ENCODE measurements at places on chromosomes 16 and 17.

GRCh38 chr17:75899353-75899752 is 2.6 kb upstream of the TRIM65 start:
- DNase-seq: no peak

DNA sequence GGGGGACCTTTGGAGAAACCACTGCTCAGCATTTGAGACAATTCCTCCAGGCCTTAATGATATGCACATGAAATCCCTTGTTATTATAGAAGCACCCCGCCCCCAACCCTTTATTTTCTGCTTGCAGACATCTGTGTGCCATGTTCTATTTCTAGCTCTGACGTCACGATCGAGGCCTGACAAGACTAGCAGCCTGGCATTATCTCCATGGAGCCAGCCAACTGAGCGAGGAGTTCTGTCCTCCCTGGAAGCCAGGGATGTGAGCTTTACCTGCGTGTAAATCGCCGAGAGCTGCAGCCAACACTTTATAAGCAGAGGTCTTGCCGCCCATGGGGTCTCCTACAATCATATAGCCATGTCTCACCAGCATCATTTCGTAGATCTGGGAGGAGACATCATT is 116.9 kb downstream of the DNAH3 start:
- no peak for DNase-seq

GRCh38 chr17:8946476-8946875 is 19.0 kb downstream of the PIK3R5 start:
- DNase-seq: no peak

DNA sequence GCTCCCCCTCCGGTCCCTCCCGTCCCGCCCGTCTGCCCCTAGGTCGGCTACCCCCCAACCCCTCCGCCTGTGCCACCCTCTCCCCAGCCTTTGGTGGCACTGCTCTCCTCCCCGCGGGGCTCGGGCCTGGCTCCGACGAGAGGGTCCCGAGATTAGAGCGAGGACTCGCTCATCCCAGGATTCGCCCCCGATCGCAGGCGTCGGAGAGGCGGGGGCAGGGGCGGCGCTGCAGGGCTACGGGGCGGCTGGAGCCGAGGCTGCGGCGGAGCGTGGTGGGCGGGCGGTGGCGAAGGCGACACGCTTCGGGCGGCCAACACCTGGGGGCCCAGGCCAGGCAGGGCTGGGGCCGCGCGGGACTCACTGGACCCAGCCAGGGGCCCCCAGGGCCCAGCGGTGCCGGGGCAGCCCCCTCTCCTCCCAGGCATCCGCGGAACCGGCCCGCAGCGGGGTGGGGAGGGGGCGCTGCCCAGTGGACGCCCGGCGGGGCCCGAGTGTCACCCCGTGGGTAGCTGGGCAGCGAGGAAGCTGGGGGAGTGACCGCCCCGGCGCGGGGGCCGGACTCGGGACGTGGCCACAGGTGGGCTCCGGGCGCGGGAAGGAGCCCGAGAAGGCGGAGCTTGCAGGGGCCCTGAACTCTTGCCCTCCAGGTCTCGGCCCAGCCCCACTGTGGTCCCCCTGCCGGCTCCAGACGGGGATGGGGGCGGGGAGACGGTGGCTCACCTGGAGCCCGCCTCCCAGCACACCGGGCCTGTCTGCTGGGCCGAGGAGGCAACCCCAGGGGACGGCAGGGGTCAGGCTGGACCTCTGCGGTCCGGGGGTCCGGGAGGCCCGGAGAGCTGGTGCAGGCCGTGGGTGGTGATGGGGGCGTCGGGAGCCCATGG is 1.5 kb downstream of the MGAT5B start:
- DNase-seq: no peak

DNA sequence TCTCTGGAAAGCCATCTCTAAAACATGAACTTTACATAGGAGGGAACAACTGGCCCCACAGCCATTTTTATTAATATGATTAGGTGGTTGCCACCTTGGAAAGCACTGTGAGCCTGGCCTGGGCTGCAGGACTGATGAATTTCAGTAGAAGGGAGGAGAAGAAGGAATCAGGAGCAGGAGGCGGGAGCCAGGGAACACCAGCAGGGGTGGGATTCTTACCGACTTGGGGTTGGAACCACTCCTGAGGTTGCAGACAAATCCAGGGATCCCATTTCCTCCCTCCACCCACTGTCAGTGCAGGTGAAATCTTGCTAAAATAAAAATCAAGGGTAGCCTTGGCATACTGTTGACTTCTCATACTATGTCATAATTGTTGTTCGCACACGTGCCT is 16.9 kb upstream of the MAP3K14 start:
- DNase-seq: no peak

GRCh38 chr17:74981979-74982662 is 5.3 kb upstream of the CDR2L start:
- peak; percentile 57 for DNase-seq

- DNase-seq: no peak
Observed at GRCh38 chr16:9869776-9870175, 312.5 kb downstream of the GRIN2A start.

- DNase-seq: no peak
Observed at GRCh38 chr16:77555126-77555525, 120.3 kb upstream of the ADAMTS18 start.

DNA sequence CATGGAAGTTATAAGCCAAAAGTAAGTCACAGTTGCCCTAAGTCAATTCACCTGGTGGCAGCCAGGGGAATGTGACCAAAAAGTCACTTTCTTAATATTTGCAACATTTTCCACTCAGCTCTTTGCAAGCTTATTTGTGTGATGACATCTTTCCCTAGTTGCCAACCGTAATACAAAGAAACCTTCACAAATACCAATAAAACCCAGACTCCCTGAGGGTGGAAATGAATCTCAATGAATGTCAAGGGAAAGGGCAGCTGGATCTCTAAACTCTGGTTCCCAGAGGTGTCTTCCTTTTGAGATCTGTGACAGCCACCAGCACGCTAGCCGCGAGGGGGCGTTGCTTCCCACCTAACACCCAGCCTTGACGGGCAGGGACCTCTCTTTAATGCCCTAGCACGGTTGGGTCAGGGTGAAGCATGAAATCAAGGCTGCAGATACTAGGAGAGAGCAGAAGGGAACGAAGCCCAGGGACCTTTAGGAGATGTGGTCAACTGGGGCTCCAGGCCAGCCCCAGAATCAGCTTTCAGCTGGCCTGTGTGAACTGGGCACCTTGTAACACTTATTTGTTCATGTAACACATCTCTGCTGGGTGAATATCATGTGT is 82.2 kb downstream of the CMC2 start:
- DNase-seq: no peak

GRCh38 chr17:21379080-21379711 is 3.0 kb downstream of the KCNJ12 start:
- DNase-seq: no peak

DNA sequence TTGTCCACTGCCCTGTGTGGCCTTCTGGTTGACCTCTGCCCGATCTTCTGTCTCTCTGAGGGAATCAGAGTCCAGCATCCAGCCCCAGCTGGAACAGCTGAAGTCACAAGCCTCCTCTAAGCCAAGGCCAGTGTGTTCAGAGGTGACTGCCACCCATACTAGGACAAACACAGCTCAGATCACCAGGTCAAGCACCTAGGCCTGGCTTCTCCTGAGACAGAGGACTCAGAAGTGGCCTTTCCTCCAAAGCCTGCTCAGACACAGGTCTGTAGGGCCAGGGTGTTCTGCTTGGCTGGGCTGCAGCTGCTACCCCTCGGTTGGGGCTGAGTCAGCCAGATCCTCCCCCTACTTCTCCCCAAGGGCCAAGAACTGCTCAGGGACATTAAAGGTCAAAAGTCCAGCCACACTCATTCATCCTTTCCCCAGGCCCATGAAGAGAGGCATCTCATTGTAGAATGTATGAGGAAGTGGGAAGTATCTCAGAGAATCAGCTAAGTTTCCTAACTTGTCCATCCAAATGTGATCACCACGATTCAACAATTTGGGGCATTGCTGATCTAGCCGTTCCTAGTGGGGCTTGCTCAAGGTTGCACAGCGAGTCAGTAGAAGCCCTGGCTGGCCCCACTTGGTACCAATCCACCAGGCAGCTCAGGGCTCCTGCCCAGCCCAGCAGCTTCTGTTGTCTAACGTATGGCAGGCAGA is 7.6 kb downstream of the SLC46A1 start:
- DNase-seq: no peak

DNA sequence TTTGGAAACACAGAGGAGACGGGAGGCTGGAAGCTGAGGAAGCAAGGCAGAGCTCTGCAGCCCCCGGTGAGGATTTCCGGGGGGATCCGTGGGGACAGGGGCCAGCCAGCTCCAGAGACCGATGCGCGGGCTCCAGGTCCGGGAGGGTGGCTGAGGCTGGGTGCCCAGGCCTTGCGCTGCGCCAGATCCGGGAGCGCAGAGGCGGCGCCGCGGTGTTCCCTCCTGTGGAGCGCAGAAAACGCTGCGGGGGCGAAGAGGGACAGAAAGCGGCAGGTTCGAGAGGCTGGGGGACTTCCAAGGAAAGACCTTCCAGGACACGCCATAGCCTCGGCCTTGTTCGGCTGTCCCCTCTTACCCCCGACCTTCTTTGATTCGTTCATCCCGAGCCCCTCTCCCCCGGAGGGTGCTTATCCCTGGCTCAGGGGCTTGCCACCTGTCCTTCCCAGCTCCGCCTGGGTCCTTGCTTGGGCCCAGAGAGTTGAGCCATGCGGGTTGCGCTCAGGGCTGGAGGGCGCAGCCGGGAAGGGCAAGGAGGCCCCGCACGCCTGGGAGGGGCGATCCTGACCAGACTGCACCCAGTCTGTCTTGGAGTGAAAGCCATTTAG is 697 bp upstream of the SHISA9 start:
- DNase-seq: no peak

DNA sequence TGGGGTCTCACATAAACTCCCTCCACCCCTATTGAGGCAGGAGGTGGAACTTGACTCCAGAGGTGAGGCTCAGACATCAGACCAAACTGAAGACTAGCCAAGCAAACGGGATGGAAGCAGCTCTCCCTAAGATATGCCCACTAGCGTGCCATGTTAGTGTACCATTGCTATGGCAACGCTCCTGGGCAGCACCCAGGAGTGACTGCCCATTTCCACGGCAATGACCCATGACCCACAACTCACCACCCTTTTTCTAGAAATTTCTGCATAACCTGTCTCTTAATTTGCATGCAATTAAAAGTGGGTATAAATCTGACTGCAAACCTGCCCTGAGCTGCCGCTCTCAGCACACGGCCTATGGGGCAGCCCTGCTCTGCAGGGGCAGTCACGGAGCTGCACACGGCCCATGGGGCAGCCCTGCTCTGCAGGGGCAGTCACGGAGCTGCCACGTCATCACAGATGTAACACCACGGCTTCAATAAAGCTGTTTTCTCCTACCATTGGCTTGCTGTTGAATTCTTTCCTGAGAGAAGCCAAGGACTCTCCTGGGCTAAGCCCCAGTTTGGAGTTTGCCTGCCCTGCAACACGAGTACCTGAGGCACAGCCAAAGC is 164.3 kb downstream of the RBFOX3 start:
- DNase-seq: no peak

- peak; percentile 10 for DNase-seq
Observed at GRCh38 chr17:54900457-54901229, at the start of gene TOM1L1. TOM1L1 (plus strand) TSS chr17:54900852; CDS start chr17:54900866, 14 bp downstream.

DNA sequence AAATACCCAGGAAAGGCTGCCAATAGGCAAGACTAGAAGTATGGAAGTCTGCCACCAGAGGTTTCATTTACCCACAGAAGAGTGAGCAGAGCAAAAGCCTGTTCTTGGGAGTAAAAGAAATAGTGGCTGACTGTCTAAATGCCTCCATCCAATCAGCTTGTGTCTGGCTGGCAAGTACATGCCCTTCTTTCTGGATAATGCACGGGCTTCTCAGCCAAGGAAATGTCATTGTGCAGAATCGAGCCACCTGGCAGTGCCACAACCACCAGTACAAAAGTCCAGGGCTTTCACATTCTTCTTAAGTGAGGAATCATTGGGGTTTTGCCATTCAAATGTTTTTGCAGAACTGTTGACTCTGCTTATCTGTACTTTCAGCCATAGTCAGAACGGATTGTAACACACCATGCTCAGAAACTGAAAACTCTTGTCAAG is 10.1 kb upstream of the ERCC4 start:
- DNase-seq: no peak

- no peak for DNase-seq
Observed at GRCh38 chr16:80012586-80012985, 412.0 kb upstream of the MAF start.

GRCh38 chr17:3882276-3882675 is 10.6 kb downstream of the CAMKK1 start:
- no peak for DNase-seq

- no peak for DNase-seq
Observed at GRCh38 chr17:67243284-67243683, 1.7 kb downstream of the HELZ start.

- no peak for DNase-seq
Observed at GRCh38 chr16:49602201-49602975, 228.8 kb downstream of the C16orf78 start.

DNA sequence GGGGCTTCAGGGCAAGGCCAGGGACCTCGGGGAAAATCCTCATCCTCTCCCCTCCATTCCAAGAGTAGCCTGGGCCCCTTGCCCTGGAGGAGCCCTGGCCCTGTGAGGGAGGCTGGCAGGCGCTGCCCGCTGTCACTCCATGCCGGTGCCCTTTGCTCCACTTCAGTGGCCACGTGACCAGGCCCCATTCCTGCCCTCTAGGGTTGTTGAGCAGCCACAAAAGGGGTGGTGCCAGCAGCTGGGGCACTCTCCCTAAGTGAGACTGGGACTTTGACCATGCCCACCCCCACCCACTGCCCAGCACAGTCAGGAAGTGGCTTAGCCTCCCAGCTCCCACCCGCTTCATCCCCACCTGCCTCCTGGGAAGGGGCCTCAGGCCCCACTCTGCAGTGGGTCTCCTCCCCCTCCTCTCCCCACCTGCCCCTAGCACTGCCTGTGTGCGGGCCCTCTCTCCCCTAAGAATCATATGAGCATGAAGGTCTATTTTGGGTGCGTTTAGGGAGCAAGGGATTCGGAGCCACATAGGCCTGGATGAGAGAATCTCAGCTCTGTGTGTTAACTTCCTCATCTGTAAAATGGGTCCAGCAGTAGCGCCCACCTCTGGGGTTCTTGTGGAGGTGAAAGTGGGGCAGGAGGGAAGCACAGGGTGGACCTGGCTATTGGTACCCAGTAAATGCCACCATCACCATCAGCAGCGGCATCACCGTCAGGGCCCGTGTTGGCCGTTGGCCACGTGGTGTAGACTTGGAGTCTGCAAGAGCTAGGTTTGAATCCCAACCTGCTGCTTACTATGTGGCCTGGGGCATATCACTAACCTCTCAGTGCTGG is 7.2 kb downstream of the PDK2 start:
- no peak for DNase-seq

- peak; percentile 50 for DNase-seq
Observed at GRCh38 chr17:65198653-65199382, 61.6 kb downstream of the RGS9 start.

All from skin of body (tissue), 3 donors.